Spinal cord (tissue), 10 donors: ENCODE measurements at places on chromosomes 6 and 20. TPM values are rescaled to one million over a fixed set of nuclear protein-coding genes. Genes with fewer than 3 reads are reported as not detected.

The HLA-DRB1 gene
- 61.3 TPM for total RNA-seq

- DNase-seq: no peak
Observed at GRCh38 chr6:143607168-143607567, 70.6 kb upstream of the PHACTR2 start.

DNA sequence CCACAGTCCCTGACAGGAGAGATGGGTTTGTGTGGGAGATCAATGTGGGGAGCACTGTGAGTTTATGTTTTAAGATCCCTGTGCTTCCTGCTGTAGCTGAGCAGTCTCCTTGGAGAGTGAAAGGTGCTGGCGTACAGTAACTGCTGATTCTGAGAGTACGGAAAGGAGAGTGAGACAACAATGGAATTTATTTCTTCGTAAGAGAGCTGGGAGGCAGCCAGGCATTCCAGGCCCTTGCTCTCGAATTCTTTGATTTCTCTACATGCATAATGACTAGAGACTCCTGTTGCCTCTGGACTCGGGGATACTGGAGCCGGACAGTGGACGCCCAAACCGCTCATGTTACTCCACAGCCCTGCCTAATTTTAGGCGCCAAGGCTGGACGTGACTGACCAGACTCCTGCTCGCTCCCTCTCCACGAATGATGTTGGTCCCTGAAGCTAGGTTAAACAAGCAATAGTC is 131.0 kb upstream of the PHACTR1 start:
- no peak for DNase-seq

GRCh38 chr6:169022079-169022478 is 231.6 kb downstream of the THBS2 start:
- DNase-seq: no peak

The SLC35D3 gene
- 0.33 TPM for total RNA-seq
